ENCODE measurements at places on chromosomes 4 and X. TPM values are rescaled to one million over a fixed set of nuclear protein-coding genes. Genes with fewer than 3 reads are reported as not detected.
A peak's percentile ranks its signal among the peaks of the same experiment; 100 is the strongest.

DNA sequence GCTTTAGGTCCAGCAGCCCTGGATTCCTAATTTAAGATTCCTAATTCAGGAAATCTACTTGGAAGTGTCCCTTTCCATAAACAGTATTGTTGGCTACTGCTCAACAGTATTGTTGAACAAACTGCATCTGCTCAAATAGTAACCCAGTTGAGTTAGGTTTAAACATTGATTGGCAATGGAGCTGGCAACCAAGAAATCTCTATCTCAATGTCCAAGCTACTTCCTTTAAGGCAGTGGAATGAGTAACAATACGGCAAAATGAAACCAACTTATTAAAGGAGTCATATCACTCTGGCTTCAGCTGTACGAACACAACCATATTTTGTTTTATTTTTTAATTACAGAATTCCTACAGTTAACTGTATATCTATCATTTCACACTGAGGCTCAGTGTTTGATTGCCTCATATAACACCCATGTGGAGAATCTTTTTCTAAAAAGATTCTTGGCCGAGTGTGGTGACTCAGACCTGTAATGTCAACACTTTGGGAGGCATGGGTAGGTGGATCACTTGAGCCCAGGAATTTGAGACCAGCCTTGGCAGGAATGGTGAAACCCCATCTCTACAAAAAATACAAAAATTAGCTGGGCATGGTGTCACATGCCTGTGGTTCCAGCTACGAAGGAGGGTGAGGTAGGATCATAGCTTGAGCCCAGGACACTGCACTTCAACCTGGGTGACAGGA, 71.7 kb upstream of the IL13RA1 start:
- peaks cover 17% of the 10 kb centered on the region for H3K4me1 ChIP-seq
- no peaks in the 10 kb centered on the region for H3K27me3 ChIP-seq
- H3K27ac ChIP-seq, result no peak overlapping the region
- DNase-seq, result no peak
- peaks cover 50% of the 10 kb centered on the region for H3K36me3 ChIP-seq

GRCh38 chr4:186757696-186758355, 34.2 kb upstream of the FAT1 start:
- no peaks in the 10 kb centered on the region for H3K27me3 ChIP-seq
- H3K36me3 ChIP-seq, result no peaks in the 10 kb centered on the region
- no peak overlapping the region for H3K27ac ChIP-seq
- H3K4me3 ChIP-seq, result no peak overlapping the region
- no peak for DNase-seq

- peaks cover 1% of the 10 kb centered on the region for H3K4me1 ChIP-seq
- no peak overlapping the region for H3K27ac ChIP-seq
- H3K36me3 ChIP-seq, result no peaks in the 10 kb centered on the region
Measured at GRCh38 chr4:172202480-172203076, 389.4 kb downstream of the GALNTL6 start.

DNA sequence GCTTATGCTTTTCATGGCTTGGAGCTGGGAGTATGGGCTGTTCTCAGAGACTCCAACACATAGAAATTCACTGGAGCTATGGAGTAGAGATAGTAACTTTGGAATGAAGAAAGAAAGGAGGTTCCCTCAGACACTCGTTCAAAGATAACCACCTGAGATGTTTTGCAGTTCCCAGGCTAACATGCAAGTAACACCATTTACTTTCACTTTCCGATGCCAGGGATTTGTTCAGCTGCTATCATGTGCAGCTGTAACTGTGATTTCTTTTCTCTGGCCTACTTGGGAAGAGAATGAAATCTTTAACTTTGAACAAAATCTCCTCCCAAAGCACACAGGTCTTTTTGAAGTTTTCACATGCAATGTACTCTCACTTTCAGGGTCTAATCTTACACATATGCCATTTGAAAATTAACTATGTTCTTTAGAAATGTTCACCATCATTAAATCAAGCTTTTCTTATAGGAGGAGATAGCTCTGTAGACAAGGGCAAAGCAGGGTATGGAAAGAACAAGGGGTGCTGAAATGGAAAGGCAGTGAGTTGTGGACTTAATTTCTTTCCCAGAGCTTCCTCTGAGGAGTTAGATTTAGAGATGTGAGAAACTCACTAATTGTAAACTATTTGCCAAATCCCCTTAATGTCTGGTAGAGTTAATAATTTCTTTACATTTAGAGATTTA, 514.3 kb downstream of the PDHA2 start:
- no peak for DNase-seq
- no peak overlapping the region for H3K4me3 ChIP-seq
- H3K27me3 ChIP-seq, result no peaks in the 10 kb centered on the region
- H3K4me1 ChIP-seq, result no peaks in the 10 kb centered on the region
- H3K27ac ChIP-seq, result no peak overlapping the region

GRCh38 chr4:82776925-82777542, 21.6 kb downstream of the SCD5 start:
- H3K4me3 ChIP-seq, result no peak overlapping the region
- no peaks in the 10 kb centered on the region for H3K4me1 ChIP-seq
- H3K36me3 ChIP-seq, result no peaks in the 10 kb centered on the region

DNA sequence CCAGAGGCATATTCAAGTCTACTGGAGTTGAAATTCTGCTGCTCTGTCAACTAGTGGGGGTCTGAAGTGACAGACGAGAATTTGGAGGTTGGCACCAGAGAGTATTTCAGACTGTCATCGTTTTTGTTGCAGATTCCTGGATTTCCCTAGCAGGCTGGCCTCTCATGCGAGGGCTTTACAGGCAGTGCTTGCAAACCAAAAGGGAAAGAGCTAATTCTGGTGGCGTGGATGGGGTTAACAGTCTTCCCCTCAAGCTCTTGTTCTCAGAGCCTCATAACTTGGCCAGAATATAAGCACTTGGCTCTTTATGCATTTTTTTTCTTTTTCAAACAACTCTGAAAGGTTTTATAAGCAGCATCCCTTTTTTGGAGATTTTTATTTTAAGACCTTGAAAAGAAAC, at the start of gene SPARCL1:
Gene SPARCL1 (minus strand): TSS at position 190 of the 400 bp plus-strand sequence. CDS start 29,802 bp downstream, outside the sequence.
- no peak for DNase-seq
- H3K4me1 ChIP-seq, result no peaks in the 10 kb centered on the region
- H3K27me3 ChIP-seq, result no peaks in the 10 kb centered on the region

- peaks cover 15% of the 10 kb centered on the region for H3K36me3 ChIP-seq
- no peak for DNase-seq
- H3K4me1 ChIP-seq, result no peaks in the 10 kb centered on the region
- no peak overlapping the region for H3K27ac ChIP-seq
- no peaks in the 10 kb centered on the region for H3K27me3 ChIP-seq
Measured at GRCh38 chrX:108122748-108123147, 31.2 kb downstream of the ATG4A start.

DNA sequence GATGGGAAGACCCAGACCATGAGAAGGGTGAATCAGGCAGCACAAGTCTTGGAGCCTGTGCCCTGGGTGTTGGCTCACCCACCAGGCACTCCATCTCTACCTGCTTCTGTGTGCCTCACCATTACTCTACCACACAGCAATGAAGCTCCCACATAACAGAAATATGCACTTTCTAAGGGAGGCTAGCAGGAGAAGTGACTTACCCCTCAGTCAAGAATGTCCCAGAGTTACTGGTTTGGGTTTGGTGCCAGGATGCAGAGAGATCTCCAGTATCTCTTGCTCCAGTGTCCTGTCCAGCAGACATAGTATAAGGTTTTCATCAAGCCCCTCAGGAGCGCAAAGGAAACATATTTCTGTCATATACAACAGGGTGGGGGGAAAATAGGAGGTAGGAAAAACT, 11.3 kb upstream of the RAB40A start:
- no peak overlapping the region for H3K4me3 ChIP-seq
- peaks cover 5% of the 10 kb centered on the region for H3K4me1 ChIP-seq
- H3K27me3 ChIP-seq, result no peaks in the 10 kb centered on the region
- H3K27ac ChIP-seq, result no peak overlapping the region
- no peaks in the 10 kb centered on the region for H3K36me3 ChIP-seq

- H3K36me3 ChIP-seq, result no peaks in the 10 kb centered on the region
- peaks cover 9% of the 10 kb centered on the region for H3K4me1 ChIP-seq
- H3K4me3 ChIP-seq, result peak within 1 kb of the TSS; percentile 86
- H3K27me3 ChIP-seq, result no peaks in the 10 kb centered on the region
Measured at GRCh38 chrX:101097546-101098453, at the start of gene CENPI. Gene CENPI, plus strand, starts transcription at chrX:101098204. Its CDS starts 2,867 bp downstream, at chrX:101101071.

GRCh38 chrX:9708923-9709553, 56.6 kb downstream of the GPR143 start:
- peaks cover 12% of the 10 kb centered on the region for H3K4me1 ChIP-seq
- DNase-seq, result peak; percentile 67
- H3K27me3 ChIP-seq, result no peaks in the 10 kb centered on the region

DNA sequence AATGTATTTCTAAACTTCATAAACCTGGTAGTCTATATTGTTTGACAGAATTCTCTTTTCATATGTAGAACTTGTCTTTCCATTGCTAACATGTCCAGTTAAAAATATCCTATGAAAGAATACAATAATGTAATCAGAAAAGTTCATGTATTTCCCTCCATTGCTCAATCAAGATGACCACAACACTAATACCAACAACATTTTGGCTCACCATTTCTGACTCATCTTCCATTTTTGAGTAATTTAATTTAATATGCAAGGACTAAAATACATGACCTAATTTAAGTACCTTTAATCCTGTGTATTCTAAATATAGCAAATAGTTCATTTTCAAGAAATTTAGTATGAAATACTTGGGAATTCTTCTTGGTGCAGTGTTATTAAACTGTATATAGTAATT, 239.5 kb upstream of the GPC4 start:
- DNase-seq, result no peak
- H3K27ac ChIP-seq, result no peak overlapping the region
- H3K4me1 ChIP-seq, result no peaks in the 10 kb centered on the region
- no peak overlapping the region for H3K4me3 ChIP-seq
- no peaks in the 10 kb centered on the region for H3K36me3 ChIP-seq

DNA sequence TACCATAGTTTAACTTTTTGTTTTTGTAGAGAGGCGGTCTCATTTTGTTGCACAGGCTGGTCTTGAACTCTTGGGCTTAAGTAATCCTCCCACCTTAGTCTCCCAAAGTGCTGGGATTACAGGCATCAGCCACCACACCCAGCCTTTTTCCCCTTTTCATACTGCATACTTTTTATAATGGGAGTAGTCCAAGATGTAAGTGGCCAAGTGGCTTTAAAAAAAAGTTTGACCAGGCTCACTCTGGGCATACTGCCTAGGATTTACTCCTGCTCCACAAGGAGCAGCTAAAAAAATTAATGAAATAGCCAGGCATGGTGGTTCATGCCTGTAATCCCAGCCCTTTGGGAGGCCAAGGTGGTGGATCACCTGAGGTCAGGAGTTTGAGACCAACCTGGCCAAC, 6.0 kb downstream of the GRSF1 start:
- H3K36me3 ChIP-seq, result peaks cover 63% of the 10 kb centered on the region
- DNase-seq, result no peak
- H3K27me3 ChIP-seq, result no peaks in the 10 kb centered on the region
- peaks cover 23% of the 10 kb centered on the region for H3K4me1 ChIP-seq

GRCh38 chrX:55130481-55130880, 41.7 kb downstream of the PAGE2 start:
- no peak for DNase-seq
- H3K36me3 ChIP-seq, result no peaks in the 10 kb centered on the region
- no peaks in the 10 kb centered on the region for H3K4me1 ChIP-seq
- no peak overlapping the region for H3K27ac ChIP-seq

DNA sequence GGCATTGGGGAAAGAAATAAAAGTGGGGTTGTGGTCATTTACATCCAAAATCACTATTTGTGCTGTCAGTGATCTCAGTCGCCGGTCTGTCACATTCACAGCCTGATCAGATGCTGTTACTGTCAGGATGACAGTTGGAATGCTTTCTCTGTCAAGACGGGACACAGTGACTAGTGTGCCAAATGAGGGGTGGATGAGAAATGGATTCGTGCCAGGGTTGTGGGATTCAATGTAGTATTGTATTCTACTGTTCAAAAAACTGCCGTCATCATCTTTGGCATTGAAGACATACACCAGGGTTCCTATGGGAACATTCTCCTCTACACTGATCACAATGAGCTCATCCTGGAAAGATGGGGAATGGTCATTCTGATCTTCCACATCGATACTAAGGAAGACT, 171.1 kb downstream of the DCHS2 start:
- no peak for DNase-seq
- no peak overlapping the region for H3K4me3 ChIP-seq
- no peaks in the 10 kb centered on the region for H3K36me3 ChIP-seq

- H3K27ac ChIP-seq, result no peak overlapping the region
- no peaks in the 10 kb centered on the region for H3K4me1 ChIP-seq
- no peak for DNase-seq
Measured at GRCh38 chr4:150302553-150302952, 224.3 kb downstream of the DCLK2 start.

GRCh38 chr4:183541752-183542040, 36.8 kb downstream of the ING2 start:
- H3K4me3 ChIP-seq, result no peak overlapping the region
- H3K27ac ChIP-seq, result no peak overlapping the region
- DNase-seq, result no peak
- H3K36me3 ChIP-seq, result no peaks in the 10 kb centered on the region
- H3K4me1 ChIP-seq, result no peaks in the 10 kb centered on the region

- H3K27ac ChIP-seq, result no peak overlapping the region
- no peak for DNase-seq
- no peaks in the 10 kb centered on the region for H3K4me1 ChIP-seq
- no peaks in the 10 kb centered on the region for H3K27me3 ChIP-seq
- no peaks in the 10 kb centered on the region for H3K36me3 ChIP-seq
- no peak overlapping the region for H3K4me3 ChIP-seq
Measured at GRCh38 chrX:128759745-128760144, 707.5 kb upstream of the ACTRT1 start.

DNA sequence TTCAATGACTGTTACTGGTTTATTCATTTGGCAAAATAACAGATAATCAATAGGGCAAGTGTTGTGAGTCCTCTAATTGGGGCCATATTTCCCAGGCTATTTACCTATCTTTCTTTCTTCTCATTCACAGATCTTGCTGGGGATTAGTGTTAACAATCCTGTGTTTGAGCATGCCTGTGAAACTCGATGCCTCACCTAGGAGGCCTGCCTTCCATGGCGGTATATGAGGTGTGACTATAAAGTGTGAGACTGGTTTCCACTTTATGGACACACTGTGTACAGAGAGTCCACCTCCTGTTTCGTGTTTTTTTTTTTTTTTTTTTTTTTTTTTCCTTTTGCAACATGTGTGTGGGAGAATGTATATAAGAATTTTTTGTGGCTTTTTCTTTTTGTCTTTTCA, 199.3 kb downstream of the BMPR1B start:
- H3K27ac ChIP-seq, result no peak overlapping the region
- no peak overlapping the region for H3K4me3 ChIP-seq
- no peaks in the 10 kb centered on the region for H3K36me3 ChIP-seq
- H3K27me3 ChIP-seq, result no peaks in the 10 kb centered on the region

Gene GPR50
- total RNA-seq, result not detected

Gene AVPR2
- not detected for total RNA-seq

Gene NDNF
- not detected for total RNA-seq

Gene TBX22
- total RNA-seq, result not detected

Gene HSFX4
- not detected for total RNA-seq

Gene USP26
- total RNA-seq, result not detected

Gene ZIC3
- not detected for total RNA-seq

Gene TLR1
- total RNA-seq, result 39.6 TPM

Gene TCP11X2
- not detected for total RNA-seq

Gene ARSD
- 8.0 TPM for total RNA-seq
